Activated CD8-positive, alpha-beta memory T cell treated with anti-CD3 and anti-CD28 coated beads, Interleukin-2, amount 10 ng/mL, durations not matched to agents 7 days and 5 days (primary cell): ENCODE measurements at places on chromosomes 16 and 17. TPM values are rescaled to one million over a fixed set of nuclear protein-coding genes. Genes with fewer than 3 reads are reported as not detected.
A peak's percentile ranks its signal among the peaks of the same experiment; 100 is the strongest.

- H3K36me3 ChIP-seq = peaks cover 1% of the 10 kb centered on the region
- H3K27ac ChIP-seq = peak overlapping the region; percentile 94
- DNase-seq = peak; percentile 63
Measured at GRCh38 chr16:2881783-2882649, 999 bp upstream of the FLYWCH2 start.

GRCh38 chr17:75540923-75541503 is 15.5 kb downstream of the LLGL2 start:
- no peaks in the 10 kb centered on the region for H3K27me3 ChIP-seq
- H3K27ac ChIP-seq = no peak overlapping the region
- DNase-seq = no peak

GRCh38 chr17:6473128-6473767 is 29.0 kb downstream of the PIMREG start:
- DNase-seq = peak; percentile 75
- H3K27me3 ChIP-seq = no peaks in the 10 kb centered on the region
- no peaks in the 10 kb centered on the region for H3K4me1 ChIP-seq
- H3K36me3 ChIP-seq = no peaks in the 10 kb centered on the region

DNA sequence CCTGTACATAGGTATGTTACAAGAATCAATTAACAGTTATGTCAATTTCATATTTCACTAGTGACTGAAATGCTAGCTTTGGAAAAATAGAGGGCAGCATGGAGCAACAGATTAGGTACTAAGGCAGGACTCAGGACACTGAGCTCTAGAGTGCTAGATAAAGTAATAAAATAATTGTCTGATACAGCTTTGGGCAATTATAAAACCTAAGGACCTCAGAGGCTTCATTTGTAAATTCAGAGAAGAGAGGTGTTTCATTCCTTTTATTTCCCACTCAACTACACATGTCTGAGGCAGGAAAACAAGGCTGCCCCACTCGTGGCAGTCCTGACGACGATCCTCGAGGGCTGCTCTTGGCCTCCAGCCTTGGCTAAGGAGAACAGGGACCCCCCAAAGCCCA is 81.5 kb downstream of the CA4 start:
- H3K36me3 ChIP-seq = peaks cover 5% of the 10 kb centered on the region
- no peak for DNase-seq
- H3K4me3 ChIP-seq = no peak overlapping the region
- no peak overlapping the region for H3K27ac ChIP-seq
- H3K27me3 ChIP-seq = no peaks in the 10 kb centered on the region

DNA sequence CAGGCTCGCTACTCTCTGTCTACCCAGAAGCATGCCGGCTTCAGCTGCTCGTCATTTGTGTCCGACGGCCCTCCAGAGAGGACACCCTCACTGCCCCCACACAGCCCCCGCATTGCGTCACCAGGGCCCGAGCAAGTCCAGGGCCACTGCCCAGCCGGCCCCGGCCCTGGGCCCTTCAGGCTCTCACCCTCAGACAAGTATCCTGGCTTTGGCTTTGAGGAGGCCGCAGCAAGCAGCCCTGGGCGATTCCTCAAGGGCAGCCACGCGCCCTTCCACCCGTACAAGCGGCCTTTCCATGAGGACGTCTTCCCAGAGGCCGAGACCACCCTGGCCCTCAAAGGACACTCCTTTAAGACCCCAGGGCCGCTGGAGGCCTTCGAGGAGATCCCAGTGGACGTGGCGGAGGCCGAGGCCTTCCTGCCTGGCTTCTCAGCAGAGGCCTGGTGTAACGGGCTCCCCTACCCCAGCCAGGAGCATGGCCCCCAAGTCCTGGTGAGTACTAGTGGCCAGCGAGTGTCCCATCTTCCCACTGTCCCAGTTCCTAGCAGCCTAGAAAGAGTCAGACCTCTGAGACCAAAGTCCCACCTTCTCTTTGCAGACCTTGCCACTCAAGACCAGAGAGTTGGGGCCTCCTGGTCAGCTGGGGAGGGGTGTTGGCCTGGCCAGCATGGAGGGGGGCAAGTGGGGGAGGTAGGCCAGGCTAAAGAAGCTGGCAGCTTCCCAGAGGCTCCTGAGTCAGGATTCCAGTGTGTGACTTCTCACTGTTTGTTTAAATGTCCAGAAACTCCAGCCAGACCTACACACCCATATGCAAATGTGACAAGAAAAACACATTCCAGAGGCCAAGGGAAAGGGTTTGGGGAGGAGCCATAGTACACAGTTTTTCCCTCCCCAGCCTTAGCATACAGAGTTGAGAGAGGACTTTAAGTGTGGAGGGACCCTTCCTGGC is 18.6 kb downstream of the FOXN1 start:
- H3K27me3 ChIP-seq = peaks cover 4% of the 10 kb centered on the region
- H3K36me3 ChIP-seq = no peaks in the 10 kb centered on the region
- H3K4me1 ChIP-seq = no peaks in the 10 kb centered on the region
- H3K27ac ChIP-seq = no peak overlapping the region

- peaks cover 19% of the 10 kb centered on the region for H3K36me3 ChIP-seq
- H3K4me3 ChIP-seq = no peak overlapping the region
- no peak overlapping the region for H3K27ac ChIP-seq
- no peak for DNase-seq
- H3K27me3 ChIP-seq = no peaks in the 10 kb centered on the region
- peaks cover 2% of the 10 kb centered on the region for H3K4me1 ChIP-seq
Measured at GRCh38 chr16:19601083-19601976, 45.8 kb downstream of the VPS35L start.

Gene PDIA2
- total RNA-seq = not detected

Gene HOXB3
- total RNA-seq = 11.9 TPM

Gene MYOCD
- not detected for total RNA-seq

DNA sequence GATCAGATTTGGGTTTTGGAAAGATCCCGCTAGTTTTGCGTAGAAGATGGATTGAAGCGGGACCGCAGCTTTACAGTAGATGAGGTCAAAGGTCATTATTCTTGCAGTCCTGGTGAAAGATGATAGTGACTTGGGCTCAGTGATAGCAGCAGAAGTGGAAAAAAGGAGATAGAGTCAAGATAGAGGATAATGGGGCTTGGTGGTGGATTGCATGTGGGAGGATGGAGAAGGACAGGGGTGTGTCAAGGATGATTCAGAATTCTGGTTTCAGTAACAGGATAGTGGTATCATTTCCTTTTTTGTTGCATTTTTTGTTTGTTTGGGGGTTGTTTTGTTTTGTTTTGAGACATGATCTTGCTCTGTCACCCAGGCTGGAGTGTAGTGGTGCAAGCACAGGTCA is 28.7 kb downstream of the CHD9NB start:
- no peak overlapping the region for H3K4me3 ChIP-seq
- peaks cover 6% of the 10 kb centered on the region for H3K4me1 ChIP-seq
